ENCODE measurements at places on chromosomes 12 and 14. TPM values are rescaled to one million over a fixed set of nuclear protein-coding genes. Genes with fewer than 3 reads are reported as not detected.

DNA sequence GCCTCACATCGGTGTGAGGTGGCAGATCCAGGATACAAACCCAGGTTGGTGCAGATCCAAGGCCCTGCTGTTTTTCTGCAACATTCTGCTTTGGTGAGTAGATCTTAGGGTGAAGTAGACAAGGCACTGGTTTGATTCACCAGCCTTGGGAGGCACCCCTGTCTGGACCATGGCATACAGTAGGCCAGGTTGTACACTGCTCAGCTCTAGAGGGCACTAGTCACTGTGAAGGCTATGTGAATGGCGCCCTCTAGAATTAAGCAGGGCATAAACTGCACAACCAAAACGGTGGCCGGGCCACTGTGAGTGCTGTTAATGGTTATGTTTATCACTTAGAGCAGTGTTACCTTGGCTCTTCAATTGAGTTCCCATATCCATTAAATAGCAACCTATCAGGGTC lies 280.6 kb upstream of the PWP1 start:
- DNase-seq = no peak

- DNase-seq = no peak
These were observed 64.5 kb upstream of the DDX11 start for GRCh38 chr12:31008961-31009840.

- DNase-seq = no peak
These were observed 36.8 kb downstream of the PPTC7 start for GRCh38 chr12:110546339-110546738.

- no peak for DNase-seq
These were observed 151.5 kb downstream of the DERA start for GRCh38 chr12:16062611-16063010.

DNA sequence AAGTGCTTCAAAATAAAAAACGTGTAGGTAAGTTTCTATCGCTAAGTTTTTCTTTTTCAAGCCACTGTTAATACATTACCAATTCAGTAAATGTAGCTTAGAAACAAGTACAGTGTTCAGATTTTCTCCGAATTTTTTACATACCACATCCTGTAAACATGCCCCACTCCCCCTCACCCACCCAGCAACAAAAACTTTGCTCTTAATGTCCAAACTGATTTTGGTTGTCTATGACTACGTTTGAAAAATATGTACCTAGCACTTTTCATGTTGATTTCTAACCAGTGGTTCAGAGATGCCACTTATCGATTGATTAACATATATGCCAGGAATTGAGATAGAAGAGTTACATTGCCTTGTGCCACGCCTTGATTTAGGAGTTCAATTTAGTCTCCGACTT lies 663 bp upstream of the LIN7A start:
- no peak for DNase-seq

DNA sequence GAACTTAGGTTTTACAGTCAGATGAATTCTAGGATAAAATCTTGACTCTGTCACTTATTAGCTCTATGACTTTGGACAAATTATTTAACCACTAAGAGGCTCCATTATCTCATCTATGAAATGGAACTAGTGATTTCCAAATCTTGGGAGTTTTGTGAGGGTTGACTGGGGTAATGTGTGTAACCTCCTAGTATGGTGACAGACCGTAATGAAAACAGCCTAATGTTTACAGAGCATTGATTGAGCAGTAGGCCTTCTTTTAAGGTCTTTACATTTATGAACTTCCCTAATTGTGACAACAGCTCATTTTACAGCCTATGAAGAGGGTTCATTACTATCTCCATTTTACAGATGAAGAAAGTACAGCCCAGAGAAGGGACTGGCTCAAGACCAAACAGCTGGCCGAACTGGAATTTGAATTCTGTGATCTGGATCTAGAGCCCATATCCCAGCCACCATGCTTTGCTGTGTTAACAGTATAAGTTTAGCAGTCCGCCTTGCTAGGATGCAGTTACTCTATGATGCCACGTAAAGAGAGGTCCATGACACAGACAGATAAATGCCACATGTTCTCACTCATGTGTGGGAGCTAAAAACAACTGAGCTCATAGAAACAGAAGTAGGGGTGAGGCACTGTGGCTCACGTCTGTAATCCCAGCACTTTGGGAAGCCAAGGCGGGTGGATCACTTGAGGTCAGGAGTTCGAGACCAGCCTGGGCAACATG lies 9.1 kb upstream of the FBXL14 start:
- no peak for DNase-seq

DNA sequence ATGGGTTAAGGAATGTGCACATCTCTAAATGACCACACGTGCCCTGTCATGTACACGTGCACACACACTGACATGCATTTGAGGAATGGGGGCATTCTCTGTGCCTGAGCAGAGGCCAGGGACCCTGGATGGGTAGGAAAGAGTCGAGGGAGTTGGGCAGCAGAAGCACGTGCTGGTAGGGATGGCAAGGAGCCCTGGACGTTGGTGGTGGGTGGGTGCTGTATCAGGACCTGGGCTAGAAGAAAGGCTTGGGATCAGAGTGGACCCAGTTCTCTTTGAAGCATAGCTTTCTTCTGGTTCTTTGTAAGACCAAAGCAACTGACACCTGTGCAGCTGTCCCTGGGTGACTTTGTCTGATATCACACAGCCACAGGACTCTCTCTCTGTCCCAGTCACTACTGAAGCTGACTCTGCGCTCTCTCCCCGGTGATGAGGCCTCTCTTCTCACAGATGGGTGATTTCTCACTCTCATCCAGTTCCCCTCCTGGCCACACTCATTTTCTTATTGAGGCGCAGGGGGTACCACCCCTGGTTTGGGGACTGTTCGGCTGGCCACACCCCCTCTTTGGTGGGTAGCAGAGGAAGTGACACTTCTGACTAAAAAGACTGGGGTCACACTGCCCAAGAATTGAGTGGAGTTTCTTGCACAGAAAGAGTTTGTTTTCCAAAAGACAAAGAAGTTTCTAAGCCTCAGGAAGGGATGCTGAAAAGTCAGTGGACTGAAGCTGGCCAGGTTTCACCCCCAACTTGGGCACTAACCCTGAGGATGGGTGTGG lies 171.7 kb upstream of the RTL1 start:
- DNase-seq = no peak

GRCh38 chr12:130761537-130762318 lies 45.6 kb upstream of the RIMBP2 start:
- DNase-seq = no peak

JPH4 gene
- total RNA-seq = 0.85 TPM

ALX1 gene
- 0.22 TPM for total RNA-seq

SRGAP1 gene
- total RNA-seq = 16.0 TPM
